ENCODE measurements at places on chromosomes 2 and 18. TPM values are rescaled to one million over a fixed set of nuclear protein-coding genes. Genes with fewer than 3 reads are reported as not detected.

FASTKD2 gene
- total RNA-seq: 17.7 TPM

MC2R gene
- not detected for total RNA-seq

ARMC9 gene
- 2.7 TPM for total RNA-seq

NEU2 gene
- total RNA-seq: not detected

UPP2 gene
- total RNA-seq: 28.8 TPM

DNA sequence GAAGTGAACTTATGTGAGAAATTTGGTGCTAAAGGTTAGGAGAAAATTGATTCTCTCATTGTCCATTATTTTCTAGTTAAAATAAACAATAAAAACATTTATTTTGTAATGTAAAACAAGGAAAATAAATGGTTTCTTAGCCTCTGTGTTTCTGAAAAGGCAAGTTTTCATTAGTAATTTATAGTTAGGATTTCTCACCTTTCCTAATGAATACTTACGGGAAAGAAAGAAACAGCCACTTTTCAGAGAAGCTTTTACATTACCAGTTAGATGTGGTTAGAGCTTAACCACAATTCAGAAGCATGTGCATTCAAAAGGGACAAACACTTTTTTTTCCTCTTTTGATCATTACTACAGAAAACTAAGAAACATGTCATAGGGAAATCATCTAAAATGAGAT lies 18.8 kb downstream of the NEMP2 start:
- H3K36me3 ChIP-seq: no peaks in the 10 kb centered on the region
- H3K4me3 ChIP-seq: no peak overlapping the region
- no peaks in the 10 kb centered on the region for H3K27me3 ChIP-seq
- H3K4me1 ChIP-seq: no peaks in the 10 kb centered on the region
- DNase-seq: no peak
- no peak overlapping the region for H3K27ac ChIP-seq

DNA sequence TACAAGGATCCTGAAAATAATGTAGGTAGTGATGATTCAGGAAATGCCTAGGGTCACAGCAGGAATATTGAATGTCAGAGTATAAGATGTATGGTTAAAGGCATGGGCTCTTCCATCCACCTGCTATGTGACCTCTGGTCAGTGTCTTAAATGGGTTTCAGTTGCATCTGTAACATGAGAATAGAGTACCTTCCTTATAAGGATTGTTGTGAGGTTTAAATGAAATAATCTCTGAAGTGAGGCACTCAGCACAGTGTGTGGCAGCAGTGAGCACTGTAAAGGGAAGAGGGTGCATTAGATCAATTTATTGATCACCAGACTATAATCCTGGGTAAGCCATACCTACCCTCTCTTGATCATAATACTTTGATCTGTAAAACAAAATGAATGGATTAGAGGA lies 319.1 kb downstream of the SLC4A3 start:
- no peak overlapping the region for H3K27ac ChIP-seq
- no peak overlapping the region for H3K4me3 ChIP-seq
- H3K36me3 ChIP-seq: no peaks in the 10 kb centered on the region
- H3K27me3 ChIP-seq: no peaks in the 10 kb centered on the region

DNA sequence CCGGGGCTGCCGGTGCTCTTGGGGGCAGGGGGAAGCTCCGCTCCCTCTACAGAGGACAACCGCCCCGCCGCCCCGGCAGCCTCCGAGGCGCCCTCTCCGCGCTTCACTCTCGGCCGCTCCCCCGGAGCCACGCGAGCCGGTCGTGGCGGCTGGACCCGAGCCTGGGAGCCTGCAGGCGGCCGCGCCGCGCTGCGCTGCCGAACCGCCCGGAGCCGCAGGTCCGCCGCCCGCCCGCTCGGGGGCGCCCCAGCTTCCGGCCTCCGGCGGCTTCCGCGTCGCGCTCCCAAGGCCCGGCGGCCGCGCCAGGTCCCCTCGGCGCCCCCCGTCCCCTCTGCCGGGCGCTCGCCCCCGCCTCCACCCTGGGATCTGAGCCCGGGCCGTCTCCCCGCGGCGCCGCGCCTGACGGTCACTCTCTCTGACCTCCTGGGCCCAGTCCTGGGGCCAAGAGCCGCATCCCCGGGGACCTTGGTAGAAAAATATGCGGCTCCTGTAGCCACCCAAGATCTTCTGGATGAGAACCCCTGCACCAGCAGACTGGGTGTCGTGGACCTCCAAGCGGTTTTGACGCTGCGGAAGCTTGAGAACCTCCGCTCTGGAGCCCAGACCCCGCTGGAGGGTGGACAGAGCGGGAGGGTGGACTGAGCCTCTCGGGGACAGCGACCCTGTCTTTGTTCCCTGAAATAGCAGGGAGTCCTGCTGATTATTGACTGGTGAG lies 44.3 kb downstream of the SERTAD2 start:
- peak overlapping the region; percentile 74 for H3K27ac ChIP-seq
- H3K27me3 ChIP-seq: no peaks in the 10 kb centered on the region
- H3K4me1 ChIP-seq: no peaks in the 10 kb centered on the region
- peak overlapping the region; percentile 60 for H3K4me3 ChIP-seq

GRCh38 chr18:30522288-30522929 lies 520.1 kb downstream of the DSC3 start:
- no peak for DNase-seq
- no peak overlapping the region for H3K4me3 ChIP-seq
- no peaks in the 10 kb centered on the region for H3K4me1 ChIP-seq
- no peaks in the 10 kb centered on the region for H3K27me3 ChIP-seq
- H3K27ac ChIP-seq: no peak overlapping the region

DNA sequence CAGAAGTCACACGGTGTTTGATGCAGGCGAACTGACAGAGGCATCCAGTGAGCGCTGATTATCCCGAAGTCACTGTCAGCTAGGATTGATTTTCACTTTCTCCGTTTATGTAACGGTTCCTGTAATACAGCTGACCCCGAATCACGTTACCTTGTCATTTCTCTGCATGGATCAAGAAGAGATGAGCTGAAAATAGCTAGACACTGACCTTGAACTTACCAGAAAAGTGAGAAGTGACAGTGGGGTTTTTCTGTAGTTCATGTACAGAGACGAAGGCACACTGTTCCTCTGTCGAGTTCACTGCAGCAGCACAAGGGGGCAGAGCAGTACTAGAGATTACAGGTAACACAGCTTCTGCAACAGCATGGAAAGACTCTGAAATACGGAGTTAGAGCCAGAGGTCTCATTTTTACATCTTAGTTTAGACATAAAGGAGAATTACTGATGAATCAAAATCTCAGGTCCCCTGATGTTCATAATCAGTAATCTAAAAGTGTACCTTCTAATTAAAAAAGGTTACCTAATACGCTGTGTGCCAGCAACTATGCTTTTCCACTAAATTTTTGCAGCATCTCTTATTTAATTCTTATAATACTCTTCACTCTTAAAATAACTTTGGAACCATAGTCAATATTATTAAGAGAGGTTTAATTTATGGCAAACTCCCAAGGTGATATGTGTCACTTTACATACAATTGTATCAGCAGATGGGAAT lies 33.1 kb downstream of the ARHGAP15 start:
- no peaks in the 10 kb centered on the region for H3K27me3 ChIP-seq
- H3K4me3 ChIP-seq: no peak overlapping the region
- no peak overlapping the region for H3K27ac ChIP-seq

DNA sequence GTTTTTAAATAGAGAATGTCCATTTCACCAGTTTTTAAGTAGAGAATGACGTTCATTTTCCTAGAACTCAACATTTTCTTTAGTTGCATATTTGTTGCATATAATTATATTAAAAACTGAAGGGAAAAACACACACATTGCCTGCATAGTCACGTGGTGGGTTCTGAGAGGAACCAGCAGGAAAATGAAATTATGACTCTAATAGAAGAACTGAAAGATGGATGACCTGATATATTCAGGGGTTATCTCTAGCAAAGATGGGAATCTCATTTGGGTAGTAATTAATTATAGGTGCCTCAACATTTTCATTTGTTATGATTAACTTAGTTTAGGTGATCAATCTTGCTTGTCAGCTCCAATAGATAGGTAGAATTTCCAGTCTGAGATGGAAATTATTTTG lies 288.3 kb downstream of the TRIB2 start:
- H3K27me3 ChIP-seq: no peaks in the 10 kb centered on the region
- no peaks in the 10 kb centered on the region for H3K4me1 ChIP-seq
- DNase-seq: no peak

- H3K36me3 ChIP-seq: no peaks in the 10 kb centered on the region
- H3K27ac ChIP-seq: no peak overlapping the region
- no peak overlapping the region for H3K4me3 ChIP-seq
- no peaks in the 10 kb centered on the region for H3K27me3 ChIP-seq
- no peaks in the 10 kb centered on the region for H3K4me1 ChIP-seq
- no peak for DNase-seq
These were observed 50.1 kb downstream of the UBR3 start for GRCh38 chr2:169877398-169877797.

GRCh38 chr18:9631814-9632496 lies 17.6 kb upstream of the PPP4R1 start:
- no peaks in the 10 kb centered on the region for H3K4me1 ChIP-seq
- H3K36me3 ChIP-seq: no peaks in the 10 kb centered on the region
- no peaks in the 10 kb centered on the region for H3K27me3 ChIP-seq
- no peak overlapping the region for H3K27ac ChIP-seq

GRCh38 chr2:120587997-120588336 lies 147.7 kb upstream of the GLI2 start:
- H3K4me3 ChIP-seq: no peak overlapping the region
- no peaks in the 10 kb centered on the region for H3K4me1 ChIP-seq
- no peak for DNase-seq
- H3K27me3 ChIP-seq: no peaks in the 10 kb centered on the region
- no peak overlapping the region for H3K27ac ChIP-seq

GRCh38 chr2:6008726-6009125 lies 316.5 kb downstream of the SOX11 start:
- DNase-seq: no peak
- H3K4me1 ChIP-seq: no peaks in the 10 kb centered on the region
- no peak overlapping the region for H3K4me3 ChIP-seq
- H3K27ac ChIP-seq: no peak overlapping the region
- H3K27me3 ChIP-seq: no peaks in the 10 kb centered on the region

DNA sequence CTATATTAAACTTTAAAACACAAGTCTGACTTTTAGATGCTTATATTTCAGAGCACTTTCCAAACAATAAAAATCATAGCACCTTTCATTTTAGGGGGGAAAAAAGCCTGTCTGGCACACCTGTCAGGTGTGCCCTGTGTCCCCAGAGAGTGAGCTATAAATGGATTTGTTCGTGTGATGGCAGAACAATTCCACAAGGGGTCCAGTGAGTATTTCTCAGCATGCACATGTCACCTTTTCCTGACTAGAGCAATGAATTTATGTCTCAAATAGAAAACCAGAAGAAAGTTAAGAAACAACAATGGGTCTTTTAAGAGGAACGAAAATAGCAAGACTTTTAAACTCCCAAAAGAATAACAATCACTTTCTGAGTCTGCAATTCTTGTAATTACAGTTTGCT lies 55.9 kb downstream of the ACVR1C start:
- H3K27me3 ChIP-seq: no peaks in the 10 kb centered on the region
- DNase-seq: no peak
- no peaks in the 10 kb centered on the region for H3K36me3 ChIP-seq
- H3K27ac ChIP-seq: no peak overlapping the region
- no peak overlapping the region for H3K4me3 ChIP-seq

- no peak for DNase-seq
- no peak overlapping the region for H3K4me3 ChIP-seq
- no peaks in the 10 kb centered on the region for H3K27me3 ChIP-seq
- no peaks in the 10 kb centered on the region for H3K36me3 ChIP-seq
- H3K27ac ChIP-seq: no peak overlapping the region
These were observed 240.7 kb upstream of the EPAS1 start for GRCh38 chr2:46056541-46056940.

GRCh38 chr18:63795606-63796005 lies 20.4 kb downstream of the SERPINB7 start:
- H3K4me3 ChIP-seq: no peak overlapping the region
- no peak overlapping the region for H3K27ac ChIP-seq
- H3K36me3 ChIP-seq: no peaks in the 10 kb centered on the region
- no peaks in the 10 kb centered on the region for H3K4me1 ChIP-seq
- DNase-seq: no peak

GRCh38 chr2:98867539-98868309 lies 68.3 kb downstream of the CRACDL start:
- no peak overlapping the region for H3K27ac ChIP-seq
- H3K4me1 ChIP-seq: no peaks in the 10 kb centered on the region
- H3K4me3 ChIP-seq: no peak overlapping the region
- no peaks in the 10 kb centered on the region for H3K36me3 ChIP-seq

DNA sequence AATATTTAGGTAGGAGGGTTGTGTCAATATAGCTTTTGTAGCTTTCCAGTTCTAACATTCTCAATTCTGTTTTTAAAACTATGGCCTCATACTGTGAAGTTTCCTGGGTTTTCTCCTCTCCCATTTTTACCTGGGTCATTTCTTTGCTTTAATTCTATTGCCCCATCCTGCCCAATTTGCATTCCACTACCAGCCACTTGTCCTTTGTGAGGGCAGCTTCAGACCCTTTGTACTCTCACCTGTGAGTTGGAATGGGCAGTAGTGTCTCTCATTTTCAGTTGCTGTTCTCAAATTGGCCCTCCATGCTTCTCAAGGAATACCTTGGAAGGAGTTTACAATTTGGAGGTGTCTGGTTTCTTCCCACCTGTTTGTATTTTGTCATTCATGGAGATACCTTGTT lies 108.4 kb downstream of the CAMKMT start:
- no peak for DNase-seq
- H3K27me3 ChIP-seq: no peaks in the 10 kb centered on the region
- H3K27ac ChIP-seq: no peak overlapping the region
- H3K36me3 ChIP-seq: no peaks in the 10 kb centered on the region
- H3K4me3 ChIP-seq: no peak overlapping the region

DNA sequence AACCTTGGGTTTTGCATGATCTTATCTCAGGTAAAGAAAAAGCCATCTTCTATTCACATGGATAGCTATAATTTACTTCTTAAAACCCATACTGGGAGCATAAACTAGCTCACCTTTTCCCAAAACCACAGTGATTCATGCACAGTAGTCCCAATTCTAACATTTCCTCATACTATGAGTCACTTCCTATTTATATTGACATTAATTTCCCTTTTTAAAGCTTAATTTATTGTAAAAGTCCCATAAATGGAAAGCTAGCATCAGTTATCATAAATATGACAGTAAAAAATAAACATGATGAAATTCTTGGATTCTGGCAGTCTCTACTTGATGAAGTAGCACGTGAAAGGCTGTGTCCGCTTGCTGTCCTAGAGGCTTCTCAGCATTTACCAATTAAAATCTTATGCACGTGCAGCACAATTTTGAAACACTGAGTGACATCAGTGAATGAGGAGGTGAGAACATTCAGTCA lies 180.1 kb downstream of the CDH2 start:
- H3K27me3 ChIP-seq: no peaks in the 10 kb centered on the region
- no peaks in the 10 kb centered on the region for H3K4me1 ChIP-seq
- H3K27ac ChIP-seq: no peak overlapping the region
- DNase-seq: no peak
- H3K36me3 ChIP-seq: no peaks in the 10 kb centered on the region

DNA sequence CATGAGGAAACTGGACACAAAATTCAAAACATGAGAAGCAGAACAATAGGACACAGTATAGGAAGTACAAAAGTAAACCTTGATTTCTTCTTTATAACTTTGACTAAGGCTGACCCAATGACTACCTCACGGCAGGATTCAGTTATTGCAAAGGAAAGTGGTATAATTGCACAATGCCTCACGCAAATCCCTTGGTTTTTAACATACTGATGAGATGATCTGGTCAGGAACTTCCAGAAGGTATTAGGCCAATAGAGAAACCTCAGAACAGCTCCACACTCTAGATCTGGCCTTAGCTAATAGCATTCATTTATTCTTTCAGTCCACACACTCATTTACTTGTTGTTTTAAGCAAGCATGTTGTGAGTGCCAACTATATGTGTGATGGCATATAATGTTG lies 1526.9 kb upstream of the ACVR2A start:
- no peaks in the 10 kb centered on the region for H3K27me3 ChIP-seq
- no peaks in the 10 kb centered on the region for H3K36me3 ChIP-seq
- no peaks in the 10 kb centered on the region for H3K4me1 ChIP-seq
- no peak overlapping the region for H3K4me3 ChIP-seq
- H3K27ac ChIP-seq: no peak overlapping the region
- DNase-seq: no peak

Measured in right lobe of liver (tissue), 6 donors.